NCI-H2029 (cell line): ENCODE measurements at places on chromosomes 7 and 10.

DNA sequence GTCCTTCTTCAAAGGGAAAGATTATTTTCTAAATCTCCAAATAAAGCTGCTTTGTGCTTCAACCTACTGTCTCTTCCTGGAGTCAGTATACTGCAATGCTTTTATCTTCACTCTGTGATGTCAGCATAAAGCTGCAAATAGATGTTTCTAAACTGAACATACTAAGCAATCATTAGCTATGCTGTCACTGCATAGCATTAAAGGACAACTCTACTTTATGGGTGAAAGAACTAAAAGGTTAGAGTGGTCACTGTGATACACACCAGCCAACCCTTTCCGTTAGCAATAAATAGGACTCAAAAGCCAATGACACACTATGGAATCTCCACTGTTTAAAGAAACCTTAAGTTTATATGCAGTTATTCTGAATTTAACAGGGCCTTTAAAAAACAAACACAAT is 1.8 kb downstream of the CCDC186 start:
- no peak for DNase-seq

GRCh38 chr10:121490871-121491519 is 107.2 kb downstream of the FGFR2 start:
- no peak for DNase-seq

DNA sequence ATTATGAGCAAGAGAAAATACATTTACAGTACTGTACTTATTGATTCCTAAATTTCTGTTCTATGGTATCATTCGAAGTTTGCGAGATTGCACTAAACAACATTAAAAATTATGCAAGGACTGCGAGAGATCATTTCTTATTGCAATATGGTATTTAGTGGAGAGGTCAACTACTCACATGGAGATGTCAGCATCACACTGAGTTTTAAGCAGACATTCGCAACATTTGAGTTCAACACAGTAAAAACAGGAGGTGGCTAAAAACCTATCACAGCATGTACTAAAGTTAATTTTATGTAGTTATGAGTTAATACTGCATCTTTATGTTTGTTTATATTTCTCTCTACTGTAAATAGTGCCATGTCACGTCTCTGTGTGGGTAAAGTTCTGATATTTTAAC is 53.5 kb downstream of the JMJD1C start:
- no peak for DNase-seq

GRCh38 chr10:132048294-132048667 is 17.5 kb upstream of the JAKMIP3 start:
- peak; percentile 78 for DNase-seq

DNA sequence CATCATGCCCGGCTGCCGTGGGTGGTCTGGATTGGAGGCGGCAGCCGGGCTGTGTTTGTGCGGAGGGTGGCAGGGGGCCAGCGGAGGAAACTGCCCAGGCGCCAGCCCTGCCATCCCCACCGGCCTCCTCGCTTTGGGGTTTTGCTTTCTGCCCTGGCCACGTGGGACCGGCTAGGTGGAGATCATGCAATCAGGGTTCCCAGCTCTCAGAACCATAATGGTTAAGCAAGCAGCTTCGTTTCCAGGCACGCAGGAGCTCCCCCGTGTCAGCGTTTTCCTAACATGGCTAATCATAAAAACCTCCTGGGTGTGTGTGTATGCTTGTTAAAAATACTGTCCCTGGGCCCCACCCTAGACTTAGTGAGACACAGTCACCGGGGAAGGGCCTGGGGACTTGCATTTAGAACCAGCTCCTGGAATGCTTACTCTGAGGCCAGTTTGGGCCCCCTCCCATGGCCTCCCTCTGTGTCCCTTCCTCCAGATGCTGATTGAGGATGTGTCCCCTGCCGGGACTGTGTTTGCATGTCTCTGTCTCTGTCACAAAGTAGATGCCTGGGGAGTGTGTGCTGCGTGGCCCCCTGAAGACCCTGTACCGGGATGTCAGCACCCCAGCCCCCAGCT is 119.3 kb downstream of the CUX1 start:
- DNase-seq: no peak

DNA sequence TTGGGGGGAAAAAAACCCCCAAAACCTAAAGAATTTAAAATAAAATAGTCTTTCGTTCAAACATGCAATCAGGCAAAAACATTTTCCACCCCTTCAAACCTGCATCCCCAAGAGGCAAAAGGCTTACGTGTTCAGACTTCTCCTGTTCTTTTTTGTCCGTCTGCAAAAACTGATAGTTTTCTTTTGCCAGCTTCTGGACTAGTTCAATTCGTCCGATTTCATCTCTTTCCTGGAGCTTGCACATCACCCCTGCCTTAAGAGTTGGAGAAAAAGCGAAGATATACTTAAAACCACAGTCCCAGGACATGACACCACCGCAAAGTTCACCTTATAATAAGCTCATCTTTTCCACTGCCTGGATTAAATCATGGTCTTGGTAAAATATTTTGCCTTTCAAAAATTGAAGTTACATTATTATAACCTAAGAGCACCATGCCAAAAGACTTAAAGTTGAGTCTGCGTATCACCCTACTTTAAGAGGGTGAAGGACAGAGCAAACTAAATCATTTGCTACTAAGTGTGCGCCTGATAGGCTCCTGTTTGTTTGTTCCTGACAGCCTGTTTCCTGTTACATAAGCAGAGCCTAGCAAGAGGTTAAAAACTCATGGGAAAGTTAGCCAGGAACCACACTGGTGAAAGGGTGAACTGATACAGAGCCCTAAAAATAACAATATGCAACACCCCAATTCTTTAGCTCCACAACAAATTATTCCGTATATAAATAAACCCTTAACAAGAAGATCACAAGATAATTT is 137.0 kb downstream of the RAPGEF5 start:
- no peak for DNase-seq
